G401 (cell line): ENCODE measurements at places on chromosomes 6 and 20. TPM values are rescaled to one million over a fixed set of nuclear protein-coding genes. Genes with fewer than 3 reads are reported as not detected.

DNA sequence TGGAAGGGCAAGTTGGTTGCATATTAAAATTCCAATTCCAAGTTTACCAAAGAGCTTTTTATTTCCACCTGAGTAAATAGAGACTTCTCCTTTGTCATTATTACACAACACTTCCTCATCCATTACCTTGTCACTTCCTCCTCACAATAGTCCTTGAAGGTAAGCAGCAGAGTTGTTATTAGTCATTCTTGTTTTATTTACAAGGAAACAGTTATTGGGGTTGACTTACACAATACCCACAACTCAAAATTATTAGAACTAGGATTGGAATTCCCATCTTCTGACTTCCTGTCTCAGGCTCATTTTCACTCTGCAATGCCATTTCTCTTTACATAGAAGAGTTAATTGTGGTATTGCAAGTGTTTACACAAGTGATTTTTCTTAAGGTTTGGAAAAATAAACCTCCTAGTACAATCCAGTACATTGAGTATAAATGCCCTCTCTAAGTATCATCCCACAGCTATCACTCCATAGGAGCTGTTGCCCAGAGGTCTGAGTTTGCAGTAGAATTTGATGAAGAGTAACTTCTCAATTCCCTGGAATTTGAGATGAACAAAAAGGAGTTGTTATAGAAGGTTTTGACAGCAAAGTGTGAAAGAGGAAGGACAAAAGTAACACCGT is 28.9 kb upstream of the MTRF1L start:
- DNase-seq: no peak

Gene CTCFL
- 0.03 and 0.06 TPM in 2 replicates for total RNA-seq

Gene DNMT3B
- 23.4 and 29.1 TPM in 2 replicates for total RNA-seq

DNA sequence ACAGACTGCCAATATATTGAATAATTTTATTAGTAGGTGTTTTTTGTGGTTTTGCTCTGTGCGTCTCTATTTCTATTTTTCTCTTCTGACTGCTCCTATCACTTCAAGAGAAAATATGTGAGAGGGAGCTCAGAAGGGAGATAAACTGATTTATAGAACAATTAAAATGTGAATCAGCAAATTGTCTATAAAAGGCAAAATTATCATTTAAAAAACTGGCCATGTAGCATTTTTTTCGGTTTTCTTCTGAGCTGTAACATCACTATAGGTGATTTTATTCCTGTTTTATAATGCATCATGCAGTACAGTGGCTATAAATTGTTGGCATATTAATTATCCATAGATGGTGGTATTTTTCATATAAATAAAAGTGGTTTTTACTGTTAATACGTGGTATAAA is 416.5 kb downstream of the DOK5 start:
- no peak for DNase-seq

Gene L3MBTL1
- 3.0 and 17.9 TPM in 2 replicates for total RNA-seq

- peak; percentile 76 for DNase-seq
Measured at GRCh38 chr20:10172998-10173655, 45.5 kb upstream of the SNAP25 start.

GRCh38 chr6:5639193-5639592 is 367.5 kb downstream of the NRN1 start:
- DNase-seq: no peak

Gene FAM229B
- 4.5 and 5.0 TPM in 2 replicates for total RNA-seq

- no peak for DNase-seq
Measured at GRCh38 chr20:32477594-32478512, 107.3 kb downstream of the NOL4L start.

Gene MRS2
- total RNA-seq: 23.0 and 23.1 TPM in 2 replicates

- no peak for DNase-seq
Measured at GRCh38 chr6:148999501-148999900, 252.7 kb downstream of the UST start.

Gene PTPRT
- total RNA-seq: under 0.01 TPM in 1 of 2 replicates, not detected in the other

- no peak for DNase-seq
Measured at GRCh38 chr6:90829311-90829710, 242.4 kb upstream of the MAP3K7 start.

Gene ENPP3
- not detected in 2 replicates for total RNA-seq

- DNase-seq: peak; percentile 37
Measured at GRCh38 chr6:136846046-136846445, 23.7 kb downstream of the PEX7 start.

GRCh38 chr6:56399250-56399671 is 151.9 kb upstream of the COL21A1 start:
- no peak for DNase-seq

DNA sequence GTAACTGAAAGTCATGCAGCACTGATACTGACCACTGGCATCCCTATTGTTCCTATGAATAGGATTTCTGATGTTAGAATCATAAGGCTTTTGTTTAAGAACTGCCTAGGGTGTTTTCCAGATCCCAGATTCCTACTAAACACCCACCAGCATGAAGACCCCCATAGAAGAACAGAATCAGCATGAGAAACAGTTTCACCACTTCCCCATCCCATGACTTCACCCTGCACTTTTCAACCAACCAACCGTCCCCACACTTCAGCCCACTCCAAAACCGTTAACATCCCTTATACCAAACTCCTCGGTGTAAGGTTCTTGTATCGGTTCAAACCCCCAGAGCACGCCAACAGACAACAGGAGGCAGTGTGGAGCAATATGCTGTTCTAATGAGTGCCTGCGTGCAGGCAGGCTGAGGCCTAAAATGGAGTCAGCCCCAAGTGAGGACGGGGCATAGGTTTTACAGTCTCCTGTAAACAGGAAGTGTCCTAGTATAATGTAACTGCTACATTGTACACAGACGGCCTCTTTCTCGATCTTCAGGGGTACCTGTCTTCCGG is 11.4 kb upstream of the SSTR4 start:
- DNase-seq: no peak
